ENCODE measurements at places on chromosomes 3 and 15.

DNA sequence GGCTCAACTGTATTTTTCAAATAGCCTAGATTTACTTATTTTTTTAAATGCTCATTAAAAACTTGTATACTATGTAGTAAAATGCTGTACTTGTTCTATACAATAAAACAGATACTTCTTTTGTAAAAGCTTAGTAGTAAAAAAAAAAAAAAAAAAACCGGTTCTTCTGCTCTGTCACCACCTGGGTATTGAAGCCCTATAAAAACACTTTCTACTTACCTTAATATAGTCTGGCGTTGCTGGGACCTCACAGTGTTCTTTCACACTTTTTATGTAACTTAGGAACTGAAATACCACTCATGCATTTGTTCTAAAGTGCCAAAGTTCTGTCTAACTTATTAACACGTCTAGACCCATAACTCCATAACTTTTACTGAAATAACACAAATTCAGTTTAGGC is 61.4 kb downstream of the TASOR start:
- DNase-seq = no peak

- no peak for DNase-seq
Observed at GRCh38 chr15:68314563-68314962, 37.0 kb downstream of the FEM1B start.

- DNase-seq = peak; percentile 6
Observed at GRCh38 chr15:25504307-25504706, 65.5 kb upstream of the UBE3A start.

- peak; percentile 24 for DNase-seq
Observed at GRCh38 chr15:80997692-80998091, 3.0 kb upstream of the TLNRD1 start.

DNA sequence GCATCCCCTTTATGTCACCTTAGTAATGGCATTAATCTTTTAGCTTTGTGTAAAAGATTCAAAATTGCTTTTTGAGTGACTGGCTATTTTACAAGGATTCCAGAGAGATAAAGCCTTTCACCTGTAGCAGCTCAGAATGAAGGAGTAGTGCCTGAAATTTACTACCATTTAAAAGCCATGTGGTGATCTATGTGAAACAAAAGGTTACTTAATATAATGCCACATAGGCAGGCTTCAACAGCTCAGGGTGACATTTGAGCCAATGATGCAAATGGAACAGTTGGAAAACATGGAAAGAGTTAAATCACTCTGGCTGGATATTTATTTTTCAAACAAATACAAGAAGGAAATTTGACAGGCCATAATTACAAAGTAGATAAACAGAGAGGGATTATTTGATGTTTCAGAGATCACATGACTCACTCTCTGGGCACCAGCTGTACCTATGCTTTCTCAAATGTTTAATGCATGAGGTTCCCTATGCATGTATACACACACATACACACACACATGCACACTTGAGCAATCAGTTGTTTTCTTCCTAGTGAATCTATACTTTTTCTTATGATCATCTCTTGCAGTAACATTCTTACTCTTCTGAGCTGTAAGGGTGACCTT is 171.5 kb downstream of the ZMAT3 start:
- no peak for DNase-seq

- DNase-seq = no peak
Observed at GRCh38 chr3:186883686-186884058, 41.2 kb downstream of the ADIPOQ start.

- peak; percentile 41 for DNase-seq
Observed at GRCh38 chr15:88744548-88745020, 58.7 kb upstream of the ACAN start.

GRCh38 chr3:44802011-44802410 is 40.4 kb downstream of the KIF15 start:
- no peak for DNase-seq

GRCh38 chr3:126508564-126508964 is 9.0 kb downstream of the UROC1 start:
- peak; percentile 61 for DNase-seq

DNA sequence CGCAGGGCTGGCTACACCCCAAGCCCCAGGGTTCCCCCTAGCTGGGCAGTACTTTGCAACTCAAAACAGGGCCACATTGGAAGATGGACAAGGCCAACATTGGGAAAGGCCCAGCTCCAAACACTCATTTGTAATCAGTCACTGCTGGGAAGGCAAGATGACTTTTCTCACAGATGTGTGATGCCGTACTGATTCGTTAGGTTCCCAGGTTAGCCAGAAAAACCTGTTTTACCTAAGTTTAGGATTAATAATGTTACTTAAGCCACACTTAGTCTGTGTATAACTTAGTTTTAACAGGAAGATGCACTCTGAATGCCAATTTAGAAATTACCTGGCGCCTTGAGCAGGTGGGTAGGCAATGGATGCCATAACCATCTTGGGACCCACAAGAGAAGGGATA is 71.0 kb downstream of the ITGB5 start:
- no peak for DNase-seq

DNA sequence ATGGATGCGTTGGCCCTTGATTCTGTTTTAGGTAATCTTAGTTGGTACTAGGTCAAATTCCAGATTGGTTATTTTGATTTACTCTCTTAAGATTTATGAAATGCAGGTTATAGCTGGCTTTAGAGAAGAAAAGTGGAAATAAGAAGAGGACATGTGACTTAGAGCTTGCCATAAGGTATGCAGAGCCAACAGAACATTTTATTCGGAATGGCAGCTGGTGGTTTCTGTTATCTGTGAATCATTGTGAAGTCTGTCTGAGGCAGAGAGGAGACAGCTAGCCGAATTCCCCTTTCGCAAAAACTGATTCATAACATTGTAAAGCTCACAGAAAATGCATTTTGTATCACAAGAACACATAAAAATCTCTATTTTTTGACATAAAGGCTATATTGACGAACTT is 82.1 kb downstream of the FILIP1L start:
- DNase-seq = peak; percentile 68
